ENCODE measurements at places on chromosomes 1 and 21.

DNA sequence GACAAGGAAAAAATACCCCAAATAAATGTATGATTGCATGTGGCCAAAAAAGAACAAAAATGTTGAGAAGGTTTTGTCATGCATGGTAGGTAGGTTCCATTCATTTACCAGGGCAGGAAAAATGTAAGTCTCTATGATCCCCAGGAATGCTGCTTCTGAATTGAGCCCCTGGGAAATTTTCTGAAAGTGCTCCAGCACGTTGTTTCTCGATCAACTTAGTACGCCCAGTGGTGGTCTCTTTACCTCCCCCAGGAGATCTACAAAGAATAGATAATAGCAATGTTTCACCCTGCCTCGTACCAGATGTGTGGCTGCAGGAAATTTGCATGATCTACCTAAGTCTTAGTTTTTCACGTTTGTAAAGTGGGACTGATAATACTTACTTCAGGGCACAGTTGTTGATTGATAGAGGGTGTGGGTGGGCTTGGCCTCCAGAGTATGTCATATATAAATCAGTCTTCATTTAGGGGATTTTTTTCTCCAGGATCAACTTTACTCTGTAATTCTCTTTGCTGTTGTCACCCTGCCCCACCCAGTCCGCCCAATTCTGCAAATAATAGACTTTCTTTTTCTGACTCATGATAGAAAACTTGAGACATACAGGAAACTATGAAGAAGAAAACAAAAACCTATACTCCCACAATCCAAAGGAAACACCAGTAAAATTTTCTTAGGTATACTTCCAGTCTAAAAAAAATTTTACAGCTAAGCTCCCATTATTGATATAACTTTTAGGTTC is 462.0 kb upstream of the RUNX1 start:
- no peak for DNase-seq

DNA sequence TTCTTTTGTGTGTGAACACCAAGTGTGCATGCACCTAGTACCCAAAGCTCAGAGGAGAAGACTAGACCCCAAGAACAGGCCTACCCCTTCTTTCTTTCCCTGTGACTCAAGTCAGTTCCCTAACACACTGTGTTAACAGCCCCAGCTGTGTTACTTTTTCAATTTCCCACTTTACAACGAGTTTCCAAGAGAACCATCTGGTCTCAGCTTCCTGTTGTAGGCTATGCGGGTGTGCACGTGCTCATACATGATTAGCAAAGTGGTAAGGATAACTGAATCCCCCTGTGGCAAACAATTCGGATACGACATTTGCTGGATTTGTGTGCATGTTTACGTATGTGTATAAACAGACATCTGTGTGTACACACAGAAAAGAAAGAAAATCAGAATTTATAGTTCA is 17.9 kb downstream of the IFNAR2 start:
- DNase-seq, result no peak

DNA sequence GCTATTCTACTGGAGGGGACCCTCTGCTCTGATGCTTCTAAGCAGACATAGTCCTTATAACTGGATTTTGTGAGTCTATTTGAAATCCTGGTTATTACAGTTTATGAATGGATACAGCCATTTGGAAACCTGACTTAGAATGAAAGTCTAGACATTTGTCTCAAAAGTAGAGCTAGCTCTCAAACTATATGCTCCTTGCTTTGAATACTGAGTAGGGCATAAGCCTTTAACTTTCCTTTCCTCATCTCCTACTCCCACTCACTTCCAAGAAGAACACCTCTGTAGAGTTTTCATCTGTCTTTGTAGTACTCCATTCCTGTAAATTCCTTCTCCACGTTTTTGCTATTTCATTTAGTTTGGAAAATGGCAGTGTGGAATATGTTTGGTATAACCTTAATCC is 9.0 kb upstream of the ARID1A start:
- DNase-seq, result no peak

- no peak for DNase-seq
These were observed 42.1 kb upstream of the LAX1 start for GRCh38 chr1:203722909-203723308.

GRCh38 chr1:59879574-59879973 is 47.0 kb downstream of the CYP2J2 start:
- DNase-seq, result peak; percentile 65

DNA sequence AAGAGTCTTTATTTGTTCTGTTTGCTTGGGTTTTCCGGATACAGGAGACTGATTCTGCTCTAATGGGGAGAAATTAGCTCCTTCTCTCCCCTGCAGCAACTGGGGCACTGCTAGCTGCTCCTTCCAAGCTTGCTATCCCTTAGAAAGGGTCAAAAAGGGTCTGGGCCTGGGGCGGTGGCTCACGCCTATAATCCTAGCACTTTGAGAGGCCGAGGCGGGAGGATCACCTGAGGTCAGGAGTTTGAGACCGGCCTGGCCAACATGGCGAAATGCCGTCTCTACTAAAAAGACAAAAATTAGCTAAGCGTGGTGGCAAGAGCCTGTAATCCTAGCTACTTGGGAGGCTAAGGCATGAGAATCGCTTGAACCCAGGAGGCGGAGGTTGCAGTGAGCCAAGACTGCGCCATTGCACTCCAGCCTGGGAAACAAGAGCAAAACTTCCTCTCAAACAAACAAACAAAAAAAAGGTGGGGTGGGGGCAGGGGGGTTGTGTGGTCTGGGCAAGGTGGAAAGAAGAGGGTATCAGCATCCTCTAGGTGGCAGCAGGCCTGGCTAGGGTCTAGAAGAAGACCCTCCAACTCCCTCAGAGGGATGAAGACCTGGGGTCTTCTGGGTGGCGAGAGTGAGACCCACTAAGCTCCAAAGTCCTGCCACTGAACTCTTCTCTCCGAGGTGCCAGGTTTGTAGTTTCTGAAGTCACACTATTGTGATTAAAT is 15.4 kb upstream of the TBX15 start:
- DNase-seq, result no peak

GRCh38 chr1:40899230-40899870 is 37.2 kb upstream of the CITED4 start:
- DNase-seq, result no peak

GRCh38 chr21:46295177-46295770 is 9.1 kb downstream of the YBEY start:
- no peak for DNase-seq

GRCh38 chr1:236495467-236496112 is 28.2 kb upstream of the LGALS8 start:
- no peak for DNase-seq

DNA sequence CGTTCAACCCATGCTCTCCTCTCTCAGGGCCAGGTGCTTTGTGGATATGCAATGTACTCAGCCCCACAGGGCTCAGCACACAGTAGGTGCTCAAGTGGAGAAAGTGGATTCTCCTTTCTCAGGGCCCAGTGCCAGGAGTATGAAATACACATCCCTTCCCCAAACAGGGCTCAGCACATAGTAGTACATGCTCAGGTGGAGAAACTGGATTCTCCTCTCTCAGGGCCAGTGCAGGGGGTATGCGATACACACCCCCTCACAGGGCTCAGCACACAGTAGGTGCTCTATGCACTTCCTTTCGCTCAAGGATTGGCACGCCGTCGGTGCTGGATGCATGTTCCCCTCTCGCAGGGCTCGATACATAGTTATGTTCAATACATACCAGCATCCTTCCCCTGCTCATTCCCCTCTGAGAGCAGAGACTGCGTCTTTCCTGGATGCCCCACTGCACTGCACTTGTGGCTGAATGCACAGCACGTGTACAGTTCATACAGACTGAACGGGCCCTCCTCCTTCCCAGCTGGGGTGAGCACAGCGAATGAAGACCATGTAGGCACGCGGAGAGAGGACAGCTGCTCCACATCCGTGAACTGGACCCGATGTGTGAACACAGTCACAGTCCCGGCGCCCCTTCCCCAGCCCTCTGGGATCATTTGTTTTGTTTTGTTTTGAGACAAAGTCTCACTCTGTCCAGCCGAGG is 16.6 kb upstream of the DISP3 start:
- no peak for DNase-seq

DNA sequence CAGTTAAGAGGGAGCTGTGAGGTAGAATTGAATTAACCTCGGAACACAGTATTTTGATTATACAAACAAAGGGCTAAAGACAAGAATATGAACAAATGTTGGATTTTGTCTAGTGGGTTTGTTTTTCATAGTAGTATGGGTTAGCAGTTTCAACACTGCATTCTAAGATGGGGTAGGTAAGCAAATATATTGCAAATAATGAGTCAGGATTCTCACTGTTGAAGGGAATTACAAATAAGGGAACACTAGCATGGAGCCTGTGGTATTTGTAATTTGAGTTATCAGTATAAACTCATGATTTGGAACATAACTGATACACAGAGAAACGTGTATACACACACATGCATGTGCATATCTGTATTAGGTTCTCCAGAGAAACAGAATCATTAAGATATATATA is 44.5 kb downstream of the CD55 start:
- no peak for DNase-seq

DNA sequence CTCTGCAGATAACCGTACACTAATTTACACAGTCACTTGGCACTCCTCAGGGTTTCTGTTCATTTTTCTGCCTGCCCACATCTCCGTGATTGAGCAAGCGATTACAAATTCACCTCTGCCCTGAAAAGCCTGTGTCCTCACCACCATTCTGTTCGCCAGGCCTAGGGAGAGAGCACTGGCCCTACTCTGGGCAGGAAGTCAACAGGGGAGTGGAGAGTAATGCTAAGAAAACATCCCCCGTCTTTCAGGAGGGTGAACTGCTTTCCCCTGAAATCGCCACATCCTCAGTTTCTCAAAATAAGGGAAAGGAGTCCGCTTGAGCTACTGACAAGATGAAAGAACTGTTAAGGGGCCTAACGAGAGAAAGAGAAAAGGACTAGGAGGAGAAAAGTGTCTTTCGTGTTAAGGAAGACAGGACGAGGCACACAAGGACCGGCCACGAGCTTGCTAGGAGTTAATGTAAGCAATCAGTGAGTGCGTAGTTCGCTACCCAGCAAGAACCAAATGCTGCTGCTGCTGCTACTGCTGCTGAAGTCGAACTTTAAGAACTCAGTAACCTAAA is 632 bp downstream of the PEX19 start:
- DNase-seq, result no peak

- no peak for DNase-seq
These were observed 10.4 kb downstream of the KYAT3 start for GRCh38 chr1:88982055-88982454.

DNA sequence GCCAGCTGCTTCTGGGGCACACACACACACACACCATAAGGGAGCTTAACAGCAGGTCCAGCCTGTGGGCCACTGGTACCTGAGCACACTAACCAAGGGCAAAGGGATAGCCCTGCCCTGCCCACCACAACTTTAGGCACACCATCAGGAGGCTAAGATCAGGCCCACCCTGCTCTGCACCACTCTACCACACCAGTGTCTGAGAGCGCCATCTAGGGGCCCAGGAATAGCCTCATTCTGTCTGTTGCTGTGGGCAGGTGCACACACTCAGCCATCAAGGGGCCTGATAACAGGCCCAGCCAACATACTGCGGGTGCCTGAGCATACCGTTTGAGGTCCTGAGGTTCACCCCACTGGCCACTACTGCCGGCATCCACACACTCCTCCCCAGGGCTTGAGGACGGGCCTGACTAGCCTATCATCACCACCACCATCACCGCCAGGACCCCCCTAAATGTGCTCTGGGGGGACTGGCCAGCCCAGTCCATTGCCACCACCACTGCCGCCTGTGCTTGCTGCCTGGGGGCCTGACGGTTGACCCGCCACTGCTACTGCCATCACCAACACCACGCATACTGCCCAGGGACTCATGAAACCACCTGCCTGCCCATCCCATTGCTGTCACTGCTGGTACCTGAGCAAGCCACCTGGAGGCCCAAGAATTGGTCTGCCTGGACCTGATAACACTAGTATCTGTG is 31.3 kb downstream of the NSL1 start:
- DNase-seq, result no peak

DNA sequence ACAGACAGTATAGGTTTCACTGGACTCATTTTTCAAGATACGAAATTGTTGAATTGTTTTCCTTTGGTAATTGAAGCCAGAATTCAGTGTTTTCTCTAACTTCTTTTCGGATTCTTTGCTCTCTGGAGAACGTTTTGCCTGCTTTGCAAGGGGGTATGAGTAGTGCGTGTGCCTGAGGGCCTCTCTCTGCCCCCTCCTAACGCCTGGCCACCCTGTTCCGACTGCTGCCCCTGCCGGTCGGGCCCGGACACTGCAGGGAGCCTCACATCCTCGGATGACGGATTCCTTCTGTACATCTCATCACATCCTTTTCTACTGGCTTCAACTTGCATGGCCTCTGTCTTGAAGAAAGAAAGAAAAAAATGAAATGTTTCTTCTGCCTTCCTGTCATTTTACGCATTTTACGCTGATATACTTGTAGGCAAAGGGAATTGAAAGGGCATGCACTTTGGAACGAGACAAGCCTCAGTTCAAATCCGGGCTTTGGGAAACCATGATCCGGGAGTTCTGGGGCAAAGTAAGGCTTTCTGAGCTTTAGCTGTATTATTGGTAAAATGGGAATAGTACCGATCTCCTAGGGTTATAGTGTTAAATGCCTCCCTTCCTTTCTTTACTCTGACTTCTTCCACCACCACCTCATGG is 65.1 kb downstream of the DISC1 start:
- DNase-seq, result peak; percentile 67

- DNase-seq, result no peak
These were observed 4.4 kb upstream of the ALG6 start for GRCh38 chr1:63363014-63363413.

- no peak for DNase-seq
These were observed 17.1 kb upstream of the PRRC2C start for GRCh38 chr1:171468120-171468750.

DNA sequence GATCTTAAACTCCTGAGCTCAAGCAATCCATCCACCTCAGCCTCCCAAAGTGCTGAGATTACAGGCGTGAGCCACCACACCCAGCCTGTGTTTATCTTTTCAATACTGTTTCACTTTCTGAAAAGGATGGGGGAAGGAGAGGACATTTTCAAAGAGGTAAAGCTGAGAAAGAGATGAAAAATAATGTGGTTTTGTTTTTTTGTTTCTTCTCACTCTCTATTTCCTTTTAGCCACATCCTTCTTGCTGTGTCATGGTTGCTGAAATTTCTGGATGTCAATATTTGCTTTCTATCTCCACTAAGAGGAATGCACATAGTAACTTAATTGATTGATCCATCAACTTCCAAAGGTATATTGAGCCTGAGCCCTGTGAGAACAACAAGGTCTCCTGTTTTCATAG is 6.4 kb upstream of the C1orf21 start:
- DNase-seq, result no peak

DNA sequence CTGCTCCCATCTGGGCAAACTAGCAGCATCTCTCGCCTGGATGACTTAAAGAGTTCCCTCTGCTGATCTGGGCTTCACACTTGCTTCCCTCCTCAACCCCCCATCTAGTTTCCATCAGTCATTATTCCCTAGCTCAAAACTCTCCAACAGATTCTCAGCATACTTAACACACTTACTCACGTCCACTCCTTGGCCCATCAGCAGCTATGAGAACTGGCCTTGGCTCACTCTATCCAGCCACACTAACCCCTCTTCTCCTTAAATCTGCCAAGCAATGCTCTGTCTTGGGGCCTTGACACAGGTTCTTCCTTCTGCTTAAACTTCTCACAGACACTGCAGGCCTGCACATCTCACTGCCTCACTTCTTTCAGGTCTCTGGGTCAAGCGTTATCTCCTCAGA is 41.6 kb downstream of the GNG12 start:
- no peak for DNase-seq

- no peak for DNase-seq
These were observed 63.9 kb downstream of the KCTD3 start for GRCh38 chr1:215631040-215631439.

- no peak for DNase-seq
These were observed 21.3 kb downstream of the GPR137B start for GRCh38 chr1:236163463-236164153.

All from smooth muscle cell of the brain vasculature (primary cell).